Fibroblast of the conjunctiva (primary cell): ENCODE measurements at places on chromosomes 11 and 22.
A peak's percentile ranks its signal among the peaks of the same experiment; 100 is the strongest.

DNA sequence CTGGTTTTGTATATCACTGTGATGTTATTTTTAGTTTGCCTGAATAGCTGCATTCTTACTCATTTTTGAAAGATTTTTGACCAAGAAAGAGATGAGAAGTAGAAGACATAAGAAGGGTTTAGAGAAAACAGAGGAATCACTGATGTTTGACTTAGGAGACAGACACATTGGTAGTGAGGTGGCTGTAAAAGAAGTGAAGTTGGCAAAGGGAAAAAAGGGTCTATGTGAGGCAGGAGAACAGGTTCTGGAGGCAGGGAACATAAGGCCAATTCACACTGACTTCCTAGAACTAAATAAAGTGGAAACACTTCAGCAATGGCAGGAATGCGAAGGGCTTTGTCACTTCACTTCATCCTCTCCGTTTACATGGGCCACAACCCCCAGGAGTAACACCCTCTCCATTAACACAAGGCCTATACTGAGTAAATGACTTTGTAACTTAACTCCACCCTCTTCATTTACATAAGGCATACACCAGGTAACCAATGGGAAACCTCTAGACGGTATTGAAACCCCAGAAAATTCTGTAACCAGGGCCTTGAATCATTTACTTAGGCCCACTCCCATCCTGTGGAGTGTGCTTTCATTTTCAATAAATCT lies 36.5 kb downstream of the CTSC start:
- DNase-seq: no peak

GRCh38 chr11:111572581-111572980 lies 29.7 kb upstream of the SIK2 start:
- no peak for DNase-seq

GRCh38 chr22:33023153-33023827 lies 34.9 kb downstream of the SYN3 start:
- no peak for DNase-seq

GRCh38 chr11:72237112-72237931 lies 6.7 kb downstream of the PHOX2A start:
- DNase-seq: no peak

- DNase-seq: no peak
These were observed 24.8 kb upstream of the MUC5B start for GRCh38 chr11:1197886-1198560.

DNA sequence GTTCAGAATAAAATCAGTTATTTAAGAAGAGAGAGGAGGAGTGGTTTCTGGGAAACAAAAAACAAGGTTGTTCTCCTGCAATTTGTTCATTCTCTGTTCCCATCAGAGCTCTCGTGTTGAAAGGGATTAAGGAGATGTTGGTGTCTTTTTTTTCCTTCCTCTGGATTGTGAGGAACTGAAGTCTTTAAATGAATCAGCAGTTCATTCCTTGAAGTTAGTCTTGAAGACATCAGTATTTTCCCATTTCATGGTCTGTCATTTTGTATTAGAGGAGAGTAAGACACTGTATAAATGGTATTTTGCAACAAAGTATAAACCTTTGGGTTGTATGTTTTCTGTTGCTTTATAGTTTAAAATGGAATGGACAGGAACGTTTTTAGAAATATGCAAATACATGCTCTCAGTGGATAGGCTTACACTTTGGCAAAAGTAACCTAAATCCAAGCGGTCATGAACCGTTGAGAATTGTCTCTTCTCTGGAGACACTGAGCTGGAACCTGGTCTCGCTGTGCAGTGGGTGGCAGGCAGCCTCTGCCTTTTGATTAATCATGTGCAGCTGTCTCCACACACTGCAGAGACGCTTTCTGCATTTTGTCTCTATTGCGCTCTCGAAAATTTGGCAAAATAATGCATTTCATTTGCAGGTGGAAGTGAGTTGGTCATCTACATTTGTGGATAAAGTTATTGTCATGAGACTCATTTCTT lies 33.0 kb downstream of the SAMM50 start:
- DNase-seq: no peak

- no peak for DNase-seq
These were observed 6.2 kb upstream of the LINC01488 start for GRCh38 chr11:69475141-69475865.

GRCh38 chr11:94127638-94128037 lies 1.0 kb upstream of the PANX1 start:
- no peak for DNase-seq

DNA sequence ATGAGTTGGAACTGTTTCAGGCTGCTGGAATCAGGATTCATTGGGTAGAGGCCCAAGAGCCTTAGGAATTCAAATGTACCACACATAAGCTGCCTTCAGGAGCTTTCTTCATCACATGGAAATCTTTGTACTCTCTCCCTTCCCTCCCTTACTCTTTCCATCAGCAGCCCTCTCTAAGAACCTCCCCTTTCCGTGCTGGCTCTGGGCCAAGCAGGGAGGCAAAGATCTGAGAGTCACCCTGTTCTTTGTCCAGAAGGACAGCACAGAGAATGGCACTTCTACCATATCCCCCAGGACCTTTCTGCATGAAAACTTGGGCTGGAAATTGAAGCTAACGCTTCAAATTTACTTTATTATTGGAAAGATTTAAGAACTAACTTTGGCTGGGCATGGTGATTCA lies 20.7 kb upstream of the TPBGL start:
- DNase-seq: no peak

- DNase-seq: no peak
These were observed 88.2 kb downstream of the CWC15 start for GRCh38 chr11:94885133-94885532.

DNA sequence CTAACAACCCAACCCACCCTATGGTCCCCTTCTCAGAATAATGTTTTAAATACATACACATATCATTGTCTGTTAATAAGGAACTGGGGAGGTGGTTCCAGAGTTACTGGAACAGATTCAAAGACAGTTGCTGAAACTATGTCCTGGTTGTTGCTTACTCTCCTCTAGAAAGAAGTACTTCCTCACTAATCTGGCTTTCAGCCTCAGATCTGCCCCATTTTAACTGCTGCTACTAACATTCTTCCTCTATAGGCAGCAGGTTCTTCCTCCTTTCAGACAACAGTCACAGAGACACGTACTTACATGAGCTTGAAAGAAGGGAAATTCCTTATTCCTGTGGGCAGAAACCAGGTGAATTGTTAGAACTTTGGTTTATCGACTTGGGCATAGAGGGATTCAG lies 8.1 kb upstream of the NEU3 start:
- no peak for DNase-seq

DNA sequence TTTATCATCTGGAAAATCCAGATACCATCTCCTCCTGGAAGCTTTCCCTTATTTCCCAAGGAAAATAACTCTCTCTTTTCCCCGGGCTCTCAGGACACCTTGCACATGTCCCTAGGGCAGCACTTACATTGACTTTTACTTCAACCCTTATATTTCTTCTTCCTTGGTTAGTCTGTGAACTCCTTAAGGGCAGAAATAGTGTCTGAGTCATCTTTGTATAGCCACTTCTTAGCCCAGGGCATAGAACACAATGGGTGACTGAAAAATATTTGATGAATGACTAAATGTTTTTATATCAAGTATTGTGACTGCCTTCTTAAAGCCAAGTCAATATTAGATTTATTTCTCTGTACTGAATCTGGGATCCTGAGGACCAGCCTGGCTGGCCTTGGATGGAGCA lies 45.4 kb upstream of the MYOD1 start:
- no peak for DNase-seq

DNA sequence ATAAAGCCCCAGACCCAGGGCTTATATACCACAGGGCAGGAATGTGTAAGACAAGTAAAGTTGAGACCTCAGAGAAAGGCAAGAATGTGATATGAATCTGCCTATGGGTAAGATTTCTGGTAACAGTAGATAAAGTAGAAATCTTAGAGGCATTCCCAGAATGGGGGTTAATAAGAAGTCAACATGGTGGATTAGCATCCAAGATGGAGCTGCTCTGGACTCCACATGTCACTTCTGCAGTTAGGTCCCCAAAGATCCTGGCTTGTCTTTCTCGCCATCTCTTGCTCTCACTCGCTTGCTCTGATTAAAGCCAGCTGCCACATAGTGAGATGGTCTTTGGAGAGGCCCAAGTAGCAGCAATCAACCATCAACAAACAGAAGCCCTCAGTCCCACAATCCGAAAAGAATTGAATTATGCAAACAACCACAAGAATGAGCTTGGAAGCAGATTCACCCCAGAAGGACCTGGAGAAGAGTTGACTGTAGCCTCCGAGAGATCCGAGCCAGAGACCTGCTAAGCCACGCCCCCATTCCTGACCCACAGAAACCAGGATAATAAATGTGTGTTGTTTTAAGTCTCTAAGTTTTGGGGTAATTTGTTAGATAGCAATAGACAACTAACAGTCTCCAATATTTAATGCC lies 5.4 kb upstream of the C11orf86 start:
- peak; percentile 80 for DNase-seq

GRCh38 chr22:45893516-45893915 lies 83.4 kb downstream of the WNT7B start:
- no peak for DNase-seq

- no peak for DNase-seq
These were observed 179.6 kb downstream of the CTTN start for GRCh38 chr11:70577948-70578347.

DNA sequence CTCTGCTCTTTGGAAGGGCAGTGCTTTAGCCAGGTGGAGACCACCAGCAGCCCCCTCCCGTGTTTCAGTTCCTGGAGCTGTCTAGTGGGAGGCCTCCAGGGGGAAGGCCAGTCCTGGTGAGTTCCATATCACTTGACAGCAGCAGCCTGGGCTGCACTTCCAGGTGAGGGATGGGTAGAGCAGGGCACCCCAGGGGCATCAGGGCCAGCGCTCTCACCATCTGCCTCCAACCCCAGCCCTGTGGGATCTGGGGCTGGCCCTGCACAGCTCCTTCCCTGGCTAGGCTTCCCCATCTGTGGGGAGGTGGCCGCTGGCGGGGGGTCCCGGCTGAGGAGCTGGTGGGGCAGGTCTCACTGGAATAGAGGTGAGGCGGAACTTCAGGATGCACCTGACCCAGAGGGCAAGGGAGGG lies 60.5 kb downstream of the MORC2 start:
- DNase-seq: no peak

DNA sequence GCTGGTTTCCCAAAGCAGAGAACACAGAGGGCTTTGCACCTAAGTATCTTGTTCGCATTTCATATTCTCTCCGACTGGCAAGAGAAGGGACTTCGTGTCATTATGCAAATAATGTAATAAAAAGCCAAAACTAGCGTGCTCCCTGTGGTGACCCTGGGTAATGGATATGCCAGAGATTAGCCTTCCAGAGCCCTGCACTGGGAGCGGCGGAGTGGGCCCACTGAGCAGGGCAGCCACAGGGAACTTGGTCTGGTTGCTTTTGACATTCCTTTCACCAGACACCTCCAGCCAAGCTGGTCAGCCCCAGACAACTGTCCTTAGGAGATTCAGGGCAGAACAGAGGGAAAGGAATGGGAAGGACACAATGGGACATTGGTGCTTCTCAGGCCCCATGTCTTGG lies 56.1 kb downstream of the FLI1 start:
- DNase-seq: no peak

DNA sequence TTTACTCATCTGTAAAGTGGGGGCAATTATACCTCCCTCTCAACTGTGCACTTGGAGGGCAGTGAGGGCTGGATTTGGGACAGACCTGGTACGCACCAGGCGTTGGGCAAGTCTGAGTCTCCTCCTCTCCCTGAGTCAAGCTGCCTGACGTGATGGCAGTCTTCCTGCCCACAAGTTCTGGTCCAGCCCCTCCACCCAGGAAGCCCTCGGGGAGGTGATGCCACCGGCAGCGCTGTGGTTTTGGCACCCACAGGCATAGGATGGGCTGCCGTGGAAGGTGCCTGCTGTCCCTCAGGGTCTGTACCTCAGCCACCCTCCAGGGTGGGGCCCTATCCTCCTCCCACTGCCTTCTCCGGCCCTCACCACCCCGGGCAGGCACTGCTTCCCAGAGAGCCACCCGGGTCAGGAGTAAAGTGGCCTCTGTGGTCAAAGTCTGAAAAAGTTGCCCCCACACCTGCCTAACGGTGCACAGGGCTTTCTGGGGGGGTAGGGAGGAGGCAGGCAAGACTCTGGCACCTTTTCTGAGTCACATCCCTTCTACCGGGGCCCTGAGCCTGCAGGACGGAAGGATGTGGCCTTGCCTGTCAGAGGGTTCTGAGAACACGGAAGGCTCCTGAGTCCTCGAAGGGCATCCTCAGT lies 6.5 kb upstream of the APOBEC3H start:
- no peak for DNase-seq

DNA sequence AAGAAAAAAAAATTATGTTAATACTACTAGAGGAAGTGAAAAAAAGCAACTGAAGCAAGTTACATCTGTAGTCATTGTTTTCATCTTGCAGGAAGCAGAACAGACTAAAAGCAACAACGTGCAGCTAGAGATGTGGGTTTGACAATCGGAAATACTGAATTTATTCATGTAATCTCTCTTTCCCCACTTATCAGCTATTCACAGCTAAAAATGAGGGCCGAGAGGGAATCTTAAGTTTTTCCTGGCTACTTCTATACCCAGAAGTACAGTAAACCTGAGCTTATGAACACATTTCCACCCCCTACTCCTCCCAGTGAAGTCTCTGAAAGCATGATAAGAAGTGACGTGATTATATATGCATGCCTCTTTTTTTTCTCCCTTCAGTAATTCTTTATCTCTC lies 116.5 kb downstream of the SPON1 start:
- DNase-seq: no peak

GRCh38 chr11:29224739-29225384 lies 792.0 kb downstream of the KCNA4 start:
- no peak for DNase-seq

DNA sequence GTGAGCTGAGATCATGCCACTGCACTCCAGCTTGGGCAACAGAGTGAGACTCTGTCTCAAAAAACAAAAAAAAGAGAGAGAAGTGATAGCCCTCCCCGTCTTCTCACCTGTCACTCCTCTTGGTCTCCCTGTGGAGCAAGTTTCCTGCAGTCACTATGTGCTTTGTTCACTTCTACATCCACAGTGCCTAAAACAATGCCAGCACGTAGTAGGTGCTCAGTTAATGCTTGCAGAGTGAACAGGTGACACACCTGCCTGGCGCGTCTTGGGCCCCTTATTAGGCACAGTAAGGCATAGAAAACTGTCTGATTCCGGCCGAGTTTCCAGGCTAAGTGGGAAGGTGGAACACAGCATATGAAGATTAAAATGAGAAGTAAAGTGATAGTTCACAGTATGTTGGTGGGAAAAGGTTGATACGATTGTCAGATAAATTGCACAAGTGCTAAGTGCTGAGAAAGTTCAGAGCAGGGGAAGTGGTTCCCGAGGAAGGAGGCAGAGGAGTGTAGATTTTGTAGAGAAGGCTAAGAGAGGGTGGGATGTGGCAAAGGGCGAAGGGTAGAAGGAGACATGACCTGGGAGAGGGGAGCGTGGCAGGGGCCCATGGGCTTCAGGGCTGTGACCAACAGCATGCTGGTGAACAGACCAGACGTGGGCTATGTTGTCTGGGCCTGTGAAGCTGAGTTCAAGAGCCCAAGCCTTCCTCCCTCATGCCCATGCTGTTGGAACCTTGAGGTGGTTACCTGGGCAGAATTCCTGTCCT lies 41.9 kb downstream of the BCR start:
- DNase-seq: no peak

DNA sequence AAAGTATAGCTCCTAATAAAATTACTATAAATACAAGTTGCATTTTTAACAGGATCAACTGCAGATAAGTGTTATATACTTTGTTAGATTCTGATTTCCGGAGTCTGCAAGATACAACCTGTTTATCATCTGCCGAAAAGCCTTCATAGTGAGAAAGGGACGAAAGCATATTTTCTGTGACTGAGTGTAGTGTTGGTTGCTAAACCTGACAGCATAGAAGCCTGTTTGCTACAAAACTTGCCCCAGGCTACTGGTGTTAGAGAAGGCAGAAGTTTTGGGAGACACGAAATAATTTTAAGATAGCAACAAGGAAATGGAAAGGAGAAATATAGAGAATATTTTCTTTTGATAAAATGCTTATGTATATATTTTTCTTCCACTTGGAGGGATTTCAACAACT lies 243.5 kb upstream of the NARS2 start:
- no peak for DNase-seq
